ENCODE measurements at places on chromosomes 4 and X.

GRCh38 chr4:130322439-130322838 lies 1226.5 kb downstream of the C4orf33 start:
- no peak for DNase-seq

GRCh38 chrX:103839404-103839803 lies 7.3 kb upstream of the RAB9B start:
- no peak for DNase-seq

- no peak for DNase-seq
Observed at GRCh38 chr4:23972187-23972586, 82.3 kb upstream of the PPARGC1A start.

DNA sequence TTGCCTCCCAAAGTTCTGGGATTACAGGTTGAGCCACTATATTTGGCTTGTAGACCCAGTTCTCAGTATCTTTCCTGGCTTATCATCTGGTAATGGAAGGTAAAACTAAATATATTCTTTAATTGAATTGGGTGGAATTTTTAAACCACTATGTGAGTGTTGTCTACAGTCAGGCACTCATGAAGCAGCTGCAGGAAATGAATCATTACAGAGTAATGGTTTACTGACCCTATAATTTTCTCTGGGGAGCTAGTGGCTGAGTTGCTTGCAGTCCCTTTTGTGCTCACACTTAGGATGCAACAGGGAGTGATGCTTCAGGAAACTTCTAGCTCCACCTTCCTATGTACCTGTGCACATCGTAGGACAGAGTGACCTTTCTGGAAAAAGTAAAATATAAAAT lies 4.1 kb upstream of the UGT2B7 start:
- DNase-seq = no peak

DNA sequence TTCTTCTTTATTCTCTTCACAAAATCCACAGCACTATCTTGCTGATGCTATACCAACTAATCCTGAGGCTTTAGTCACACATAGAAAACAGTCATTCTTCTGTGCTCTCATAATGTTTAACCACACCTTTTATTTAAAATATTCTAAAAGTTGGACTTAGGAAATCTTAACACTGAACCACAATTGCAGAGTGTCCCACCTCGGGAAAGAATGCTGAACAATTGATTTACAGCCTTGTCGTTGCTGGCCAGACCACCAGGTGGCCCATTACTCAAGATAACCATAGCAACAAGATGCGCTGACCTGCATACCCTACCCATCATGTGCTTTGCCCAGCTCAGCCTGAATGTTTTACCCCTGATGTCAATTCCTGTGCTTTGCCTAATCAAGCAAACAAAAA lies 100.8 kb downstream of the ARSJ start:
- no peak for DNase-seq

DNA sequence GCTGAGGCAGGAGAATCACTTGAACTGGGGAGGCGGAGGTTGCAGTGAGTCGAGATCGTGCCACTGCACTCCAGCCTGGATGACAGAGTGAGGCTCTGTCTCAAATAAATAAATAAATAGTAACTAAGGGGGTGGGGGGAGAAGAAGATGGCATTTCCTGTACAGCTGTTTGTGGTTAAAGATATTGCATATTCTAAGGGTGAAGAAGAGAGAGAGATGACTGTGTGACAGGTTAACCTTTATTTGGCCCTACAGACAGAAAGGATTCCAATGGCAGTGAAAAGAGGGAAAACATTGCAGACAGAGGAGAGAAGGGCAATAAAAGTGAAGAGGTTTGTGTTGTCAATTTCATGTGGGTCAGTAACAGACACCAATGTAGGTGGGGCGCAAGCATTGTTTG lies 9.4 kb downstream of the TASL start:
- no peak for DNase-seq

DNA sequence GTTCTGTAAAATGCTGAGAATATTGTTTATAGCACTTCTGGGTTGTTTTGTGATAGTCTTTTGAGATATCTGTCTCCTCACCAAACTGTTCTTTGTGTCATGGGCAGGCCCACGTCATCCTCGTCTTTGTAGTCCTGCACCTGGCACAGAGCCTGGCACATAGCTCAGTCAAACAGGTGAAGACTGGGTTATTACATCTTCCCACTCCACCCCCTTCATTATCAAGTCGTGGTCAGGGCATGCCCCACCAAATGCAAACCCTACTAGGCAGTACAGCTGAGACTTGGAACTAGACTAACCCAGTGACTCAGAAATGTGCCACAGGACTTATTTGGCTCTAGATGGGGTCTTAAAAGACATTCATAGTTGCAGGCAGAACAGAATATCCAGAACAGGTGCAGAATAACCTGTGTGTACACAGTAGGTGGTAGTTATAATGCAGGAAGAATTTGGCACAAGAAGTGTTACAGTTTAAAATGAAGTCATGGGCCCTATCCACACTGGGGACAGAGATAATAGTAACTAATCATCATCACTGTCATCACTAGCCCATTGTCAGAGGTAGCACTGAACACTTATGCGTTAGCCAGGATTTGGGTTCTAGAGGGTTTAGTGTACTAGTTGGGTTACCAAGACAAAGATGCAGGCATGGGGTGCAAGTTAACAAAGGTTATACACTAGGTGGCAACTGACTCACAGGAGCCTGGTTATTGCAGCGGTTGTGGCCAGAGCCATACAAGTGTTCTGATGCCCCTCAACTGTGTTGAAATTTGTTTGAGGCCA lies 74.9 kb downstream of the TBL1X start:
- DNase-seq = no peak

- DNase-seq = no peak
Observed at GRCh38 chrX:55340896-55341433, 76.2 kb upstream of the PAGE3 start.

- DNase-seq = no peak
Observed at GRCh38 chr4:572594-572993, 3.5 kb downstream of the TMEM271 start.

DNA sequence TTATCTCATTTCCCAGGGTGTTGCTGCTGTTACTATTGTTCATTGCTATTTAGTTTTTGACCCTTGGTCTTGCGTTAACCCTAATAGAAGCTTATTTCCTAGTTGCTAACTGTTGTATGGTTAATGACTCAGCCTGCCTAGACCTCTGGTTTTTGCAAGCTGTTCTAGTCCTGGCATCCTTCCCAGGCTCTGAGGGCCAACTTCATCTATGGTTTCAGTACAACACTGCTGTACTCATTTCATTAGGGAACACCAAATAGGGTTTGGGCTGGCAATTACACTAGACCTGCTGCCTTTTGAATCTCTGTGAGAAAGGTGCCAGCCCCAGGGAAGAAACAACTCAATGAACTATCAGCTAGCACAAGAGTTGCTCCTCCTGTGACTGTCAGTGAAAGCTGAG lies 59.6 kb downstream of the DCX start:
- no peak for DNase-seq

DNA sequence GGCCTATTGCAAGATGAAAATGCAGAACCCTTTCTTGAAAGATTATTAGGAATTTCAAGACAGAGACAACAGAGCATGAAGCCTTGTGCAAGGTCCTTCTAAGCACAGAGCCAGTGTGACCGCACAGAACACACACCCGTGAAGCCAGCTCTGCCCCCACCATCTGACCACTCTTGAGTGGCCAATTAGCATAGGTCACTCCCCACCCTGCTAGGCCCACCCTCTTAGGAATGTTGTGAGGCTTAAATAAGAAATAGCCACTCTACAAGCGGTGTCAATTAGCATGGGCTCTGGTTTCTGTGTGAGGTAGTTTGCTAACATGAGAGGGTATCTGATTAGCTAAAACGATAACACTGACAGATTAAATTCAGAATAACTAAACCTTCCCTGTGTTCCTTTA lies 152.9 kb downstream of the PTTG2 start:
- no peak for DNase-seq

GRCh38 chr4:141898346-141898745 lies 262.0 kb downstream of the IL15 start:
- DNase-seq = no peak

DNA sequence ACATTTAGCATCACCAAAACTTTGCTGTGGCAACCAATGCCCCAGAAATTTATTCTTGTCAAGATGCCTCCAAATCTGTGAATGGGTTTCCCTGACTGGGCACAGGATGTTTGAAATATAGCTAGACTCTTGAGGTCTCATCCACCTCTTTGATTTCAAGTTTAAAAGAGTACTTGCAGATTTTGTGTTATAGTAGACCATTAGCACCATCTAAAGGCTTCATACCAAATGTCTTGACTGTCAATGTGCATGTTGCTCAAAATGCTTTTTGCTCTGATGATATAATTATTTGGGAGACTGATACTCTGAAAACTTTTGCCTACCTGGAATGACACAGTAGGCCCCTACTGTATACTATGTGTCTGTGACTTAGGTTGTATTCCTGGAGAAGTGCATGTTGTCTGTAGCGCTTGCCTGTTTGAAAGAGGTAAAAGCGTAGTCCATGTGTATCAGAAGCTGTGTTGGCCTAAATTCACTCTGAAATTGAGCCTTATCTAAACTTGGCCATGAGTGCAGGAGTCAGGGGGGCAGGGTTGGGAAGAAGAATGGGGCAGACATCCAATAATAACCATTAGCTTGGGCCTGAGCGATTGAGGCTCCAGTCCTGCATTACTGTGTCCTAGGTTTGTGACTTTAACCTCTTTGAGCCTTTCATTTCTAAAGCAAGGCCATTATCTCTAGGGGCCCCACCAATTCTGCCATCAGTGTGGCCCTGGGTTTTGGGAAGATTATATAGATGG lies 33.8 kb downstream of the NDP start:
- DNase-seq = no peak
